Choroid plexus epithelial cell (primary cell): ENCODE measurements at places on chromosomes 12 and 14.

GRCh38 chr14:32576088-32576795, 247.1 kb downstream of the AKAP6 start:
- DNase-seq: peak; percentile 85

DNA sequence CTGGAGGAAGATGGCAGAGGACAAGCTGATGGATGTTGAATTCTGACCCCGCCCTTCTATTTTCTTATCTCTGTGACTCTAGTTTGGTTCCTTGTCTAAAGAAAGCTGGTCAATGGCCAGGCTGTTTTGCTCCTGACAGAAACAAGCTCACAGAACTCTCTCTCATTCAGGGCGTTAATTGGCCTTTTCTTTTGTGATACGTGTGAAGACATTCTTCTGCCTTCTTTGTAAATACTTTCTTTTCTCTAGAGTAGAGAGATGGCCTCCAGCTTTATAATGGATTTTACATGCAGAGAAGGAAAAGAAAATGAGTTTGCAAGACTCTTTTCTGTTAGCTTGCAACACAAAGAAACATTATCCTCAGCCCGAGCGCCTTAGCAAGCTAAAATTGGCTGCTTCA, 492.2 kb upstream of the CCDC196 start:
- DNase-seq: no peak

GRCh38 chr12:65355461-65355860, 77.0 kb downstream of the MSRB3 start:
- DNase-seq: peak; percentile 31

DNA sequence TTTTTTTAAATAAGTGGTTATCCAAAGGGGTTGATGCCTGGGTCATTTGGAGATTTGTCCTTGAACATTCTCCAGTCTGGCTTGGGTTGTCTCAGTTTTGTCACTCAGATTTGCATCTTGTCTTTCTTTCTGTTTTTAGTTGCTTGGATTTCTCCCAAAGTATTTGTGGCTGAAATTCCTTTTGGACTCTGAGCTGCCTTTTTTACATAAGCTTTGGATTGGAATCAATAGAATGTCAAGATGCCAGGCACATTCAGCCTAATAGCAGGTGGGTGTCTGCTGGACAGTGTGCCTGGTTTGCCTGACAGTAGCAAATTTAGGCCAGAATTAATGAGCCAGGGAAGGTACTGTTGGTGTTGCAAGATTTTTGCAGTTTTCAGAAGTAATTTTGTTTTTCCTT, 50.0 kb downstream of the FLRT2 start:
- no peak for DNase-seq

GRCh38 chr14:94614802-94615201, 2.6 kb downstream of the SERPINA3 start:
- DNase-seq: no peak

- DNase-seq: no peak
Observed at GRCh38 chr12:5441497-5442236, 9.8 kb downstream of the NTF3 start.

GRCh38 chr12:131366261-131366871, 344.5 kb upstream of the SFSWAP start:
- DNase-seq: no peak

- DNase-seq: no peak
Observed at GRCh38 chr14:39229601-39230110, 4.1 kb upstream of the MIA2 start.

DNA sequence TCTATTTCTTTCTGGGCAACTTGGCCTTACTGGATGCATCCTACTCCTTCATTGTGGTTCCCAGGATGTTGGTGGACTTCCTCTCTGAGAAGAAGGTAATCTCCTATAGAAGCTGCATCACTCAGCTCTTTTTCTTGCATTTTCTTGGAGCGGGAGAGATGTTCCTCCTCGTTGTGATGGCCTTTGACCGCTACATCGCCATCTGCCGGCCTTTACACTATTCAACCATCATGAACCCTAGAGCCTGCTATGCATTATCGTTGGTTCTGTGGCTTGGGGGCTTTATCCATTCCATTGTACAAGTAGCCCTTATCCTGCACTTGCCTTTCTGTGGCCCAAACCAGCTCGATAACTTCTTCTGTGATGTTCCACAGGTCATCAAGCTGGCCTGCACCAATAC, 5.3 kb downstream of the OR4N5 start:
- DNase-seq: no peak

- DNase-seq: no peak
Observed at GRCh38 chr12:5827591-5827990, 117.5 kb downstream of the ANO2 start.

DNA sequence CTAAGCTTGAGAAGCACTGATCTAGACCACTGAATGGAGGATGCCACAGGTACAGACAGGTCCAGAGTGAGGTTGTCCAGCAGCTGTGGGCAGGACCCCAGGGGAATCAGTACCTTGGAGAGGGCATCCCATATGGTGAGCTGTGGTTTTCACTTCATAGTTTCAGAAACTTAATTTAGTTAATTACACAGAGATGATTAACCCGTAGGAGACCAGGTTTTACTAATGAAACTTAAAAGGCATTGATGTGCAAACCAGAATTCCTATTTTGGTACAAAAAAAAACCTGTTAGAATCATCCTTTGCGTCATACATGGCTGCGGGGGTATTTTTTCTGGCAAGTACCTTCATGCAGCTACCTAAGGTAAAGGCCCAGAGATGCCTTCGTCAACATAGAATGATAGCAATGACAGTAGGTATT, 159.3 kb downstream of the DACT1 start:
- DNase-seq: peak; percentile 34

- peak; percentile 57 for DNase-seq
Observed at GRCh38 chr14:31457665-31458659, 656 bp upstream of the DTD2 start.

- DNase-seq: peak; percentile 56
Observed at GRCh38 chr14:45156067-45156466, 20.3 kb downstream of the FANCM start.

GRCh38 chr12:57278465-57279381, 27.7 kb upstream of the STAC3 start:
- no peak for DNase-seq

- DNase-seq: no peak
Observed at GRCh38 chr12:58064666-58065065, 123.3 kb downstream of the ATP23 start.

DNA sequence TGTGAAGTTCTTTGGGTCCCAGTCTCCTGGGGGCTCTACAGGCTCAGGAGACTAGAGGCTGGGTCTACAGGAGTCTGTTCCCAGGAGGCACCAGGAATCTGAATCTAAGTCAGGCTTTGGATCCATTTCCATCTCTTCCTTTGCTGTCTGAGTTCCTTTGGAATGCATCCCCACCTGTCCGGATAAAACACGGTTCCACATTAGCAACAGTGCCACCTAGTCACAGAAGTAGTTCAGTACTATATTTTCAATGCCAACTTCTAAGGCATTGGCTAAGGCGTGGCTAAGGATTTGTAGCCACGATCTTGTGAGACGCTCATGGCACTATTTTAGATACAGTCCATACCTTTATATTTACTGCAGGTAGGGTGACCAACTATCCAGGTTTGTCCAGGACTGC, 15.1 kb downstream of the ZC2HC1C start:
- no peak for DNase-seq

- no peak for DNase-seq
Observed at GRCh38 chr12:124348659-124349380, 53.9 kb downstream of the RFLNA start.

- peak; percentile 94 for DNase-seq
Observed at GRCh38 chr14:69543341-69544115, 31.1 kb downstream of the CCDC177 start.

GRCh38 chr14:92404421-92404820, 81.5 kb downstream of the SLC24A4 start:
- DNase-seq: no peak

GRCh38 chr12:26251600-26251999, 56.2 kb downstream of the SSPN start:
- DNase-seq: peak; percentile 40

GRCh38 chr12:2356601-2357125, 303.9 kb downstream of the CACNA1C start:
- no peak for DNase-seq

GRCh38 chr12:53675701-53676607, at the start of gene ATP5MC2:
TSS of gene ATP5MC2 (minus strand) at chr12:53676083. CDS start at chr12:53672614, 3,469 bp downstream.
- peak; percentile 99 for DNase-seq

DNA sequence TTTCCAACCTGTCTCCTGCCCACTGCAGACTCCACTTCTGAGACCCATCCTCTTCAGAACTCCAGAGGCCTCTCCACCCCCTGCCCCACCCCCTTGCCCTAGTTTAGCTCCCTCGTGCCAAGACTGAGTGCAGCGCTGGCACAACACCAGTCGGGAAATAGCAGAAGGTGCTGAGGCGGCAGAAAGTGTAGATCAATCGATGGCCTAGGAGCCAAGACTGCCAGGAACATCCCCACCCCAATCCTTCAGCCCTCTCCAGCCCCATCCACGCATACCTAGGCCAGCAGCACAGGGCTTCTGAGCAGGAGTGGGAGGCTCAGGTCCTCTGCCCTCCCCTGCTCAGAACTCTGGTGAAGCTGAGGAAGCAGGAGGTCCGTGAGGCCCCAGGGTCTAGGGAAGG, 1.1 kb downstream of the CPNE6 start:
- DNase-seq: no peak

DNA sequence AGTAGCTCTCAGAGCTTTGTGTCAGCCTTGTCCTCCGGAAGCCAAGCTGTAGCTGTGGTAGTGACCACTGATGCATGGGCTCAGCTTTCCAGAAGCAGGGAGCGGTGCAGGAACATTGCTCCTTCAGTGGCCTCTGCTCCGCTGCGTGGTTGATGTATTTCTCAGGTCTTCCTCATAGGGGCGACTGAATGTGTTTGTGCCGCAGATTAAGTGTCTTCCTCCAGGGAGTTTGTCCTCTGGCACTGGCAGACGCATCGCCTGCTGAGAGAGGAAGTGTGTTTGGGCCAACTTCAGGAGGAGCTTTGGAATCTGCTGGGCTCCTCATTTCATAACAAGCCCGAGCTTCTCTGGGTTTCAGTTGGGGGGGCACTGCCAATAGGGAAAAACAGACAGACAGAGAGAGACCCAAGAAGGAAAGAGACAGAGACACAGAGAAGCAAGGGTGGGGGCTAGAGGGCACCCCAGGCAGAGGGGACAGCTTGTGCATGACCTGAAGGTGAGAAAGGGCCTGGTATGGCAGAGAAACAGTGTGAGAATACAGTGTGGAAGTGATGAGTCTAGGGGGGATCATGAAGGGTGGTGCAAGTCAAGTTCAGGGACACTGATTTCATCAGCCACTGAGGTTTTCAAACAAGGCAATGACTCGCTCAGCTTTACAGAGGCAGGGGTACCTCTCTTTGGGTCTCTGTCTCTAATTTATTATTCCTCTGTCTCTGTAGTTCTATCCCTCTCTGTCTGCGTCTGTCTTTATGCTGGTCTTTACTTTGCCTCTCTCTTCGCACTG, 69.4 kb upstream of the PRIMA1 start:
- DNase-seq: no peak

DNA sequence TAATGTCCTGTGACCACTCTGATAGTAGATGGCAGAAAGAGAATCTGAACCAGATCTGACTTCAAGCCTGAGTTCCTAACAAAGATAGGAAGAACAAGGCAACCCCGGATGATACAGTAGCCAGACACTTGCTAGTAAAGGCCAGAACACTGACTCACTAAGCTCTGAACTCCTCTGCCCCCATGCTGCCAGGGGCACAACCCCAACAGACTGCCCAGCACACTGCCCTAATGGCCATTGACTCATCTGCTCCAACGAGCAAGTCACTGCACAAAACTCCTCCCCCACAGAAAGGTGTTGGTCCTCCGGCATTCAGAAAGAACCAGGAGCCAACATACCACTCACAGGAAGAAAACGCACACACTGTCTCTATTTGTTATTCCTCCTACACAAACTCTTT, 179.6 kb upstream of the NUDT4 start:
- DNase-seq: peak; percentile 66

DNA sequence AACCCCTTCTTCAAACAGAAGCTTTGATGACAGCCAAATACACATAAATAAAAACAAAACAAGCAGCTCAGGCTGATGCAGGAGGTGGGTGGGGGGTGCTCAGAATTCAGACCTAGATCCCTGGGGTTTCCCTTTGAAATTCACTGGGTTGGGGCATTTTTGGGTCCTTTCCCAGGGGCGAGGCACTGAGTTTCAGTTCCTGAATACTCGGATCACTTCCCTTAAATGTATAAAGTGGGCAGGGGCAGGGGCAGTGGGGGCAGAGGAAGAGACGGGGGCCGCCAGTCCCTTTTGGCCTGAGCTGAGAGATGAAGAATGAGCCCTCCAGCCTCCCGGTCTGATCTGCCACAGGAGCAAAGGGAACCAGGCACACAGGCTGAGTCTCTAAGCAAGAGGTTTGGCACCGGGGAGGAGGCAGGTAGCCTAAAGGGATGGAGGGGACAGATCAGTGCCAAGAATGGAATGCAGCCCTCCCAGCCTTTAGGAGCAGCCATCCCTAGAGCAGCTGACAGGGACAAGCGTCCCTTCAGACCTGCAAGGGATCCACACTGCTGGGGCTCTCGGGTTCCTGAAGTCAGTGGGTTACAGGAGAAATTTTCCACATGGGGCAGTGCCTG, 20.3 kb downstream of the KDM2B start:
- no peak for DNase-seq

- DNase-seq: peak; percentile 68
Observed at GRCh38 chr12:96015672-96016071, 19.5 kb upstream of the HAL start.

DNA sequence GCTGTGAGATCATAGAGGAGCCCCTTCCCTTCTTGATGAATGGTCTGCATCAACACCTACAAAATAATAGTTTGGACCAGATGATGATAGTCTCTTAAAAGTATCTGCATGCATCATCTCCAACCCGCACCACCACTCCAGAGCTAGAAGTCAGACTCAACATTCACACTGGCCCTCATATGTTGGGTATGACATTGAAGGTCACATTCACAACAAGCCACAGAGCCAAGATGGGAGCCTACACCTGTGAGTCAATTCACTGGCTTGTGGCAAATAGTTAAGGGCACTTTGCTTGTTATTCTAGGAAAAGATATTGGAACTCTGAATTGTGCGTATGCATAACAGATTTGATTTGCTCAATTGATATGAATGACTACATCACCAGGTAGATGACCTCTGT, 1197.9 kb downstream of the VRK1 start:
- no peak for DNase-seq

DNA sequence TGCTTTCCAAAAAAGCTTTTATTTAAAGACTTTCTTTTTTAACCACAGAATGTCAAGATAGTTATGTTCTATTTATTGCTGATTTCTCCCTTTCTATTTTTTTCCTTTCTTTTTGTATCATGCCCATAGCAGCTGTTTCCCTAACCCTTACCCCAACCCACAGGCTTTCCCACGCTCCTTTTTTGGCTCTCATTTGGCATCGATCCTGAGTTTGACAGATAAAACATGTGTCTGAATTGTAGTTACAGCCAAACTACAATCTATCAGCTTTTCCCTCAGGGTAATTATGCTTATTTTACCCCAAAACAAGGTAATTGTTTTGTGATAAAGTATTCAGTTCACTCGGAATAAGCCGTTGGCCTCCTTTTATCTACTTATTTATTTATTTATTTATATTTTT, 46.7 kb downstream of the PDE3A start:
- peak; percentile 90 for DNase-seq

- DNase-seq: no peak
Observed at GRCh38 chr12:62078020-62078419, 182.2 kb upstream of the USP15 start.
